ENCODE measurements at places on chromosomes 13 and 19.

DNA sequence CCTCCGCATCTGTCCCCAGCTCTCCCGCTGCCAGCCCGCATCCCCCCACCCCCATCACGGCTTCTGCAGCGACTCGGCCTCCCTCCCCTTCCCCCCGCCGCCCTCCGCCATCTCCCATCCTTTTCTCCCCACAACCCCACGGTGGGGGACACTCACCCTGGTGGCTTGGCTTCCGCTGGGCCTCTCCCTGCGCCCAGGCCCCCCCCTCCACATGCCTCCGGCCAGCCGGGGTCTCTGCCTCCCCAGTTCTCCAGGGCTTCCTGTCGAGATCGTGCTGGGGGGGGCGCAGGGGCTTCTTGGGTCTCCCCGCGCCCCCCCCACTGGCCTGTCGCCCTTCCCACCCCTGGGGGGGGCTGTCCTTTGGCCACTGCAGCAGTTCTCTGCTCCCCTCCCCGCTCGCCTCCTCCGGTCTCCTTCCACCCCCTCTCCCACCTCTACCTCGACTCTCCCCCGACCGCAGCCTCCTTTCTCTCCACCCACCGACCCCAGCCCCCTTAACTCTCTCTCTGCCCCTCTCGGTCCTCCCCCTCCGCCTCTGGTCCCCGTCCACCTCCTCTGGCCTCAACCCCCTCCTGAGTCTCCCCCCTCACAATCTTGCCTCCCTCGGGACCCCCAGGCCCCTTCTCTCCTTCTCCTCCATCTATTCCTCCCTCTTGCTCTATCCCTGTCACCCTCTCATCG is 17.1 kb downstream of the LRRC4B start:
- DNase-seq: no peak

DNA sequence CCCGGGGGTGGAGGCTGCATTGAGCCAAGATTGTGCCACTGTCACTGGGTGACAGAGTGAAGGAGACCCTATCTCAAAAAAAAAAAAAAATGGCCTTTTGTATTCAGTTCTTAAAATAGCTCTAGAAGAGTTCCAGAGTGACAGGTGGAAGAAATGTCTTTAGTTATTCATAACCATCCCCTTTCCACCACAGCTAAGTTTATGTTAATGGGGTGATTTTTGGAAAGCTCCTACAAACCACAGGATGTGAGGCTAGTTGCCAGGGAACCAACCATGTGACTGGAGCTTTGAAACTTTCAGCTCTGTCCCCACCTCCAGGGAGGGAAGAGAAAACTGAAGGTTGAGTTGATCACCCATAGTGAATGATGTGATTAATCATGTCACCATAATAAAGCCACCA is 6.9 kb downstream of the ZNF490 start:
- DNase-seq: no peak

- no peak for DNase-seq
Measured at GRCh38 chr19:51441410-51442390, 16.6 kb downstream of the SIGLEC8 start.

DNA sequence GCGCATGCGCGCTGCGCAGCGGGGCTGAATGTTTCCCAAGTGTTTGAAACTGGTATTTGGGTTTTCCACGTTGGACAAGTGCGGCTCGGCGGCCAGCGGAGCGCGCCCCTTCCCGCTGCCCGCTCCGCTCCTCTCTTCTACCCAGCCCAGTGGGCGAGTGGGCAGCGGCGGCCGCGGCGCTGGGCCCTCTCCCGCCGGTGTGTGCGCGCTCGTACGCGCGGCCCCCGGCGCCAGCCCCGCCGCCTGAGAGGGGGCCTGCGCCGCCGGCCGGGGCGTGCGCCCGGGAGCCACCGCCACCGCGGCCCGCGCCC is at the start of gene ING1:
Gene ING1 (plus strand): TSS at position 59 of the 311 bp plus-strand sequence. CDS start 450 bp downstream, outside the sequence.
- DNase-seq: no peak

DNA sequence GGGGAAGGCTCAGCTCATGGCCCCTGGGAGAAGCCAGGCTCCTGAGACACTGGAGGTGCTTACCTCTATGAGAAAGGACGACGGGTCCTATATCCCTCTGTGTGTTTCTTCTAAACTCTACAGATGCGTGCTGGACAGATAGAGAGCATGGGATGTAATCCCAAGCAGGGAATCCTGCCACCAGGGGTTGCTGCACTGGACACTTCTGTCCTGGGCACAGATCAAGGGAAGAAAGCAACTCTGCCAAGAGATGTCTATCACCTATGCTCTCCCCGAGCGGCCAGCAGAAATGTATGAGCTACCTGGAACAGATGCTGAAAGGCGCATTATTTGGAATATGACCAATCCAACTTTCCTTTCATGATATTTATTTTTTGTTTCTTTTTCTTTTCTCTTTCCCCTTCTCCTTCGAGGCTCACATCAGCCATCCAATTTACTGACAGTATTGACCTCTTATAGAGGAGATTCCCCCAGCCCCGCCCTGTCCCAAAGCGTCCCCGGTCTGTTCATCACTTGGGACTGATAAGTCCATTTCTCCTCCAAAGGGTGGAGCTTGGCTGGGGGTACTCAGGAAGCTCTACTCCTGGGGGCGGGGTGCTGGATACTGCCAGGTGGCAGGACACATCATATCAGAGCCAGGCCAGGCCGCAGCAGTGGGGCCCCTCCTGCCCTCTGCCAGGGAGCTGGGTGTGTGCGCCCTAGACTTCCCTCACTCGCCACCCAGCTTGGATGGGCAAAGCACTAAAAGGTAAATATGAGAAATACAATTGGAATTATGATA is 34.2 kb downstream of the TSHZ3 start:
- no peak for DNase-seq

DNA sequence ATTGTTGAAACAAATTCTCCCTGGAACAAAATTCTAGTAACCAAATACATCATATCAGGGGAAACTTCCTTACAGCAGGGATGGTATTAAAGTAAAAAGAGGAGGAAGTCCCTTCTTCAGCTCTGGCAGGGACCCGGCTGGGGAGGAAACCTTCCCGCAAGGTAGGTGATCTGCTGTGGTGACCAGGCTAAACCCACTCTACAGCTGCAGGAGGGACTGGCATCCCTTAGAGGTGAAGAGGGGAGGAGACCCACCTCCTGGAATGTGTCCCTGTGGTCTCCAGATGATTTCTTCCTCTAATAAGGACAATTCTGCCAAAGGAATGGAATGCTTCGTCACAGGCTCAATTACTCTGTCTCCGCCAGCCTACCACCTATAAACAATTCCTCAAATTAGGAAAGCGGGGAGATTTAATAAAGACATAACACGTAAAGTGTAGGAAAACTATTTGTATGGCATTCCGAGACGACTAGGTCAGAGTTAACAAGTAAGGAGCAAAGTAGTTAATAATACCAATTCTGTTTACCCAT is 637 bp upstream of the PDS5B start:
- no peak for DNase-seq

DNA sequence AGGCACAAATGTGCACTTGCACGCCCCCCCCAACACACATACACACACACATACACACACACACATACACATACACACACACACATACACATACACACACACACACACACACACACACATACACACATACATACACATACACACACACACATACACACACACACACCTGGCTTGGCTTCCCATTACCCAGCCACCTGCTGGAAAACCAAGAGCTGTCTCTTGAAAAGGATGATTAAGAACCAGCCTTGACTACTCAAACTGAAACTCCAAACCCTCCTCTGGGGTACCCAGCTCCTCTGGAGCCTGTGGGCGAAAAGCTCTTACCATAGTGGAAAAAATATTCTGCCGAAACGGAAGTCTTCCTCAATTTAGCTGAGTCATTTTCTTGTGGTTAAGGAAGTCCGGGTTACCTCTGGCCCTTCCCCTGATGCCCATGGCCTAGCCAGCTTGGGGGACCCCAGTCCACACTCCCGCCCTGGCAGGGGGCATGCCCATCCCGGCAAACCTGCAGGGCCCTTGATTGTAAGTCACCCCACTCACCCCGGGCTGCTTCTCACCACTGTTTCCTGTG is 21.9 kb downstream of the CEBPA start:
- DNase-seq: no peak

GRCh38 chr13:80126389-80127068 is 214.4 kb downstream of the SPRY2 start:
- no peak for DNase-seq

GRCh38 chr13:113040597-113041292 is 64.8 kb upstream of the F7 start:
- DNase-seq: no peak

DNA sequence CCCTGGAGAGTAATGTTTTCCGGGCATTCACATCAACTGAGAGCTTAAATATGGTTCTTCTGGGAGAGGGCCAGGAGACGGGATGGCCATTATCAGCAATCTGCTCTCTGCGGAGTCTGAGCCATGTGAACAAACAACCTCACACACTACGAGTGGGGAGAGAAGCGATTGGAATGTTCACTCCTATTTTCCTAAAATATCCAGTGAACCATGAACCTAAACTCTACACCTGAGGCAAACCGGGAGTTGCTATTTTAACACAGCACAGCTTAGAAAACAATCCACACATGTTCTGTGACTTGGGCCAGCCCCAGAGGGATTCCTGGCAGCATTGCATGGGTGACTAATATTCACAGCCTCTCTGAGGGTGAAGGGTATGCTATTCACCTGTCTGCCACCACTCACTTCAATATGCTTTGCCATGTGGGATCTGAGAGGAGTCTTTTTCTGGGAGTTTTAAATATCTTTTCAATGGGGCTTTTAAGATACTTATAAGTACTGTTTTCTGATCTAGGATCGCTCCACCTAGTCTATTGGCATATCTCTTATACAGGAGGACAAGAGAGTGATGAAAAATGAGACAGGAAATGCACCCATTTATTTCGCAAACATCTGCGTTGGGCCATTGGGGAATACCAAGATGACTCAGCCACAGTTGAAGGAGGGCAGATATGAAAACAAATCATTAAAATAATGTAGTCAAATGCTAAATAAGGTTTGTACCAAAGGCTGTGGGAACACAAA is 72.6 kb upstream of the SERP2 start:
- DNase-seq: no peak

DNA sequence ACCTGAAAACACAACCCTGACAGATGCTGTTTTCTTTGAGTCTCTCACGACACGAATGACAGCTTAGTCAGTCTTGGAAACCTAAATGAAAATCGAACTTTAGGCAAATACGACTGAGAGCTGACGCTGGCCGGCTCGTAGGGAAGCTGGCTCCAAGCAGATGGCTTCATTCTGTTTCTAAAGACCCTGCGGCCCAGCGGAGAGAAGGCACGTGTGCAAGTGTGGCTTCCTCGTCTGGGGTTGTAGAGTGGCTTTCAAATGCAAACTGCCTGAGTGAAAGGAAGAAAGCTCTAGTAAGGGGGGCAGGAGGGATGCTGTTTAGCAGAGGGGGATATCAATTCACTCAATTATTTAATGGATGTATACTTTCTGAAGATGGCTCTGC is 26.1 kb upstream of the TIMM44 start:
- no peak for DNase-seq

- DNase-seq: no peak
Measured at GRCh38 chr13:53191091-53191490, 162.5 kb downstream of the OLFM4 start.

- DNase-seq: no peak
Measured at GRCh38 chr13:35992964-35993363, 138.2 kb downstream of the DCLK1 start.

- no peak for DNase-seq
Measured at GRCh38 chr19:20154636-20155035, 12.4 kb upstream of the ZNF486 start.

- no peak for DNase-seq
Measured at GRCh38 chr13:90168953-90169352, 1178.5 kb upstream of the MIR17HG start.

GRCh38 chr19:41456342-41456918 is 13.5 kb downstream of the ERICH4 start:
- no peak for DNase-seq

GRCh38 chr19:33795370-33796163 is 1.1 kb upstream of the KCTD15 start:
- no peak for DNase-seq

DNA sequence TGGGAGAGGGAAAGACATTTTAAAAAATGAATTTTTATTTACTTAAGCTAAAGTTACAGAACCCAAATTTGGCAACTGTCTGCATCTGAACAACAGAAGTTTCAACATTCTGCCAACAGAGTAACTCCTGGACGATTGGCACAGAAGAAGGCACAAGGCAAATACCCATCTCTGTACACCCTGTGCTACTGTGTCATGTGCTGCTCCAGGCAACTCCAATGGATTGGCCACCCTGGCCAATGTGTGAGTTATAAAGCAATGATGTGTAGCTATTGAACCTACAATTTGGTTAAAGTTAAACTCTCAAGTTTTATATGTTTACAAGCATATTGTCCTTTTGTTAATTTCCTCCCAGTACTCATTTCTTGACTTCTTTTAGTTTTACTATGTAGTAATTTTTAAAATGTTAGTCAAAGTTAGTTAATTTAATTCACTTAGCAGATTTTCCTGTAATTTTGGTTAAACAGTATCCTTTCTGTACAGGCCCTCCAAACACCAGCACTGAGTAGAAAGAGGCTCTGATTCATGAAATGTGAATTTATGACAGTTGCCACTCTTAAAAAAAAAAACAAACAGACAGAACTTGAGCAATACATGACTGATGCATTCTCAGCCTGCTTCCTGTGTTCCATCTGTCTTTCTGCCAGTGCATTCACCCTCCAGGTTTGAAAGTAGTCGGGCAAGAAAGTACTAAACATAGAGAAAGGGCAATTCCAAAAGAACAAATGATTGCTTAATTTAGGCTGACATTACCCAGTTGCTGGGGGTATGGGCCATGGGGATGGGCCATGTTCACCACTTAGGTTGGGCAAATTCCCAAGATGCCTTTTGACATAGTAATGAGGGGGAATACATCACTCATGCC is 5.9 kb downstream of the STARD13 start:
- DNase-seq: no peak

- no peak for DNase-seq
Measured at GRCh38 chr19:33482476-33482875, 39.1 kb downstream of the PEPD start.

- DNase-seq: no peak
Measured at GRCh38 chr13:75725736-75726135, 89.6 kb downstream of the LMO7 start.

GRCh38 chr19:56252699-56253422 is 19.7 kb upstream of the EDDM13 start:
- DNase-seq: peak; percentile 75

DNA sequence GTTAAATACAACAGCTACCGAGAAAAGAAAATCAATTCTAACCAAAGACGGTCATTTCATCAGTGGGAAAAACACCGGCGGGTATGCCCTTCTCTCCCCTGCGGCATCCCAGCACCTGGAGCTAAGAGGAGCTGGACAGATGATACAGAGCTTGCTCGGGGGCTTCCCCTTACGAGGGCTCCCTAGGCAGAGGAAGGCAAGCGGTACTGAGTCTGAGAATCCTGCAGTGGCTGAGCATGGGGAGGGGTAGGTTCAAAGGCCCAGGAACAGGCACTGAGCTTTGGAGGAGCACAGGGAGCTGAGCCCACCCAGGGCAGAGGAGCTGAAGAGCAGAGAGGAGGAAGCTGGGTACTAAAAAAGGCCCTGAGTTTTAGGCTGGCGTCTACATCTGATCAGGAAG is 12.7 kb downstream of the STK24 start:
- DNase-seq: no peak

Measured in suprapubic skin (tissue), 4 donors.